ENCODE measurements at places on chromosomes 12 and 14. TPM values are rescaled to one million over a fixed set of nuclear protein-coding genes. Genes with fewer than 3 reads are reported as not detected.
A peak's percentile ranks its signal among the peaks of the same experiment; 100 is the strongest.

DNA sequence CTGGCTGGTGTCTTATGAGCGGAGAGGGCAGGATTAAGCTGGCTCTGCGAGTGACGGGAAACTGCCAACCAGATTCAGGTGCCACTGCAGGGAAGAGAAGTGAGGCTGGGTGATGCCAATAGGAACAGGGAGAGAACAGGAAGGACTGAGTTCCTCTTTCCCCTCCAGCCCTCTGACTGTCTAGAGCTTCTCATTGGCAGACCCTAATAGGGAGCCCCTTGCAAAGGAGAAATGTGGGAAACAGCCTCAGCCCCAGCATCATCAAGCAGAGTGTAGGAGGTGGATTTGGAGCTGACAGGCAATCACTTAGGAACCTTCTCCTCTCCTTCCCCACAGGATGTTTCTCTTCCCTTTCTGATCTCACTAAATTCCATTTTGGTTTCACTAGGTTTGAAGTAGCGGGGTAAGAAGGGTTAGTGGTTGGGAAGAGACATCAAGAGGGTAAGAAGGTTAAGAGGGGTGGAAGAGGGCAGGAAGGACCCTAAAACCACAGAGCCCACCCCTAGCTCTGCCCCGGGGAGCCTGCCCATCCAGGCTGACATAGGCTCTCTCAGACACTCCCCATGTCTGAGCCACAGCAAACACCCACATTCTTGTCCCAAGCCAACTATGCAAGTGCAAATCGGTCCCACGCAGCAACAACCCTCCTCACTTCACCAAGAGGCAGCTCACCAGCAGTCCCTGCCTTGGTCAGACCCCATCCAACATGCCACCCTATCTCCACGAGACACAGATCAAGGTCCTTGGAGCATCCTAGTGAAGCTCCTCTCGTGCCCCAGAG lies 111.1 kb downstream of the STAB2 start:
- no peak for DNase-seq
- no peaks in the 10 kb centered on the region for H3K4me1 ChIP-seq
- no peak overlapping the region for H3K4me3 ChIP-seq
- H3K27ac ChIP-seq: no peak overlapping the region
- H3K27me3 ChIP-seq: peaks cover 6% of the 10 kb centered on the region

NEUROD4 gene
- polyA plus RNA-seq: not detected

C12orf54 gene
- not detected for polyA plus RNA-seq

GRCh38 chr14:95047754-95048153 lies 109.6 kb downstream of the DICER1 start:
- H3K4me1 ChIP-seq: no peaks in the 10 kb centered on the region
- H3K36me3 ChIP-seq: no peaks in the 10 kb centered on the region
- peak overlapping the region; percentile 65 for H3K27ac ChIP-seq

GRCh38 chr14:104792101-104792884 lies 3.3 kb downstream of the AKT1 start:
- peak; percentile 75 for DNase-seq
- no peak overlapping the region for H3K4me3 ChIP-seq
- peaks cover 62% of the 10 kb centered on the region for H3K4me1 ChIP-seq
- H3K27me3 ChIP-seq: no peaks in the 10 kb centered on the region
